Fibroblast of villous mesenchyme (primary cell): ENCODE measurements at places on chromosomes 5 and 9.

GRCh38 chr9:8904771-8905515 is 1105.4 kb upstream of the DMAC1 start:
- DNase-seq = no peak

- DNase-seq = no peak
Measured at GRCh38 chr9:129936222-129936621, 101.0 kb downstream of the USP20 start.

- no peak for DNase-seq
Measured at GRCh38 chr9:80013891-80014290, 442.1 kb downstream of the TLE4 start.

- DNase-seq = no peak
Measured at GRCh38 chr9:113326230-113326629, 13.8 kb downstream of the WDR31 start.

DNA sequence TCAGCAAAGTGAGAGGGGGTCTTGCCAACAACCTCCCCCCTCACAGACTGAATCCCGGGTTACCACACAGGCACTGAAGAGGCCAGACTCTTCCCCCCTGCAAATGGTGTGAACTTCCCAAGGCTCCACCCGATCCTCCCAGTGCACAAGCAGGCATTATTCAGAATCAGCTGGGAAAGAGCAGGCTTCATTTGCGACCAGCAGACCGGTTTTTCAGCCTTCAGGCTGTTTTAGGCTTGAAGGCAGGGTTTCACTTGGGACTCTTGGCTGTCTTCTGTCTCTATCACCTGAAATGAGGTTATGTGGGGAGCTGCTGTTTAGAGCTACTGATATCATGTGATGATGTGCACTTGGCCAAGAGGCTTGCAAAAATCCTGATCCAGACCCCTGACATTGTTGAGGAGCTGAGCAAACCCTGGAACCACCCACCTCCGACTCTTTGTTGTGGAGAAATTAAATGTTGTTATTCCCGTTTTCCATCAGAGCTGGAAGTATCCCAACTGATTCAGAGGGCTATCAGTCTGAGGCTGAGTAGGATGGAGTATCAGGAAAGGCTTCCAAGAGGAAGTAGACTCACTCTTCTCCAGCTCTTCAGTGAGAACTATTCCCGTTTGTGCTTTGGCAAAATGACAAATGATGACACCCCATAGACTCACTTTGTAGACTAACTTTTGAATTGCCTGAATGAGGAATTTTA is 63.3 kb upstream of the ZFR start:
- peak; percentile 50 for DNase-seq

DNA sequence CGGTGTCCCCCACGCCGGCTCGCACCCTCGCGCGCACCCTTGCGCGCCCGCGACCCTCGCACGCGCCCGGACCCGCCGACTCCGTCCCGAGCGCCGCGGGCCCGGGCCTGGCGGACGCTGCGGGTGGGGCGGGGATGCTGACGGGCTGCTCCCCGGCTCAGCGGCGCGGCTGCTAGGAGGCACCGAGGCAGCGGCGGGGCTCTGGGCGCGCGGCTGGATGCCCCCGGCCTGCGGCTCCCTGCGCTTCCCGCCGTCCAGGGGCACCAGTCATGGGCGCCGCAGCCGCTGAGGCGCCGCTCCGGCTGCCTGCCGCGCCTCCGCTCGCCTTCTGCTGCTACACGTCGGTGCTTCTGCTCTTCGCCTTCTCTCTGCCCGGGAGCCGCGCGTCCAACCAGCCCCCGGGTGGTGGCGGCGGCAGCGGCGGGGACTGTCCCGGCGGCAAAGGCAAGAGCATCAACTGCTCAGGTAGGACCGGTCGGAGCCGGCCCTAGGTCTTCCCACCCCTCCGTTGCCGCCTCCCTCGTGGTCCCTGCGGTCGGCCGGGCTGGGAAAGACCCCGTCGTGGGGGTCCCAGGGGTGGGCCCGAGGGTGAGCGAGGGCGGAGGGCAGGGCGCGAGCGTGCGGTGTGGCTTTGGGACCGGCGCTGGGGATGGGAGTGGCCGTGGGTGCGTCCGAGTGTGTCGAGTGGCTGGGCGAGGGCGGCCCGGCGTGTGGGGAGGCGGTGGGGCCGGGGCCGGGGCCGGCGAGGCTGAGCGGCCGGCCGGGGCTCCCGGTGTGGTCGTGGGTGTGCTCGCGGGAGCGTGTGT is 530 bp downstream of the TMEFF1 start:
- DNase-seq = peak; percentile 21

DNA sequence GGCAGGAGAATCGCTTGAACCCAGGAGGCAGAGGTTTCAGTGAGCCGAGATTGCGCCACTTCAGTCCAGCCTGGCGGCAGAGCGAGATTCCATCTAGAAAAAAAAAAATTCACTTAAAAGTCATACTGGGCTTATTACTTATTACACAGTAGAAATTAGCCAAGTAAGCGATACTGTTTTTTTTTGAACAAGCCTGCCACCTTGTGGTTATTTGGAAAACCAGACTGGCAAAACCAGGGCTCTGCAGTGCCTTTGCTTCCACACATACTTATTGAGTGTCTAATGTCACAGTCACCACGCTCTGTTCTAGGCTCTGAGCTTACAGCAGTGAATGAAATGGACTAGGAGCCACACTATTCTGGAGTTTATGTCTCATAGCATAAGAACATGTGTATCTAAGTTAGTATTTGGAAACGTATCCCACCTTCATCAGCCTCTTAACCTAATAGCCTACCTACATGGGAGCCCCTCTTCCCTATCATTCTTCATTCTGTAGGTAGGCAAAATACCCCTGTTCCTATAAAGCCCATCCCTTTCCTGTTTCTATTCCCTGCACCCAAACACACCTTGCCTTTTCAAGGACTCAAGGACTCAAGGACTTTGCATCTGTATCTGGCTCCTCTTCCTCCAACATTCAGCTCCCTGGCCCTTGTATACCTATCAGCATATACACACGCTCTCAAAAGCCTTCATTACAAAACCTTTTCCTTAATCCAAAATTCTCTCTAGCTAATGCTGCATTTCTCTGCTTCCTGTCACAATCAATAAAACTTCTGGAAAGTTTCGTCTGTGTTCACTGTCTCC is 13.9 kb upstream of the BASP1 start:
- DNase-seq = peak; percentile 90

- no peak for DNase-seq
Measured at GRCh38 chr5:143434261-143435209, 31.0 kb upstream of the NR3C1 start.

DNA sequence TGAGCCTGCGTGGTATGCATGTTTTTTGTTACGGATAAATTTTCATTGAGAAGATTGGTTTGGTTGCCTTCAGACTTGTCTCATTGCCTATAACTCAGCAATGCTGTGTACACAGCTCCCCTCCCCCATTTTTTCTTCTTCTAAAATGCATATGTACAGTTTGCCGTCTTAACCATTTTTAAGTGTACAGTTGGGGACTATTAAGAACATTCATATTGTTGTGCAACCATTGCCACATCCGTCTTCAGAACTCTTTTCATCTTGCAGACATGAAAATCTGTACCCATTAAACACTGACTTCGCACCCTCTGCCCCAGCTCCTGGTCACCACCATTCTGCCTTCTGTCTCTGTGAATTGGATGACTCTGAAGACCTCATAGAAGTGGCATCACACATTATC is 6.2 kb downstream of the EXOC3 start:
- DNase-seq = no peak

- DNase-seq = no peak
Measured at GRCh38 chr9:3001311-3001710, 157.4 kb upstream of the PUM3 start.
